ENCODE measurements at places on chromosomes 3 and 15. TPM values are rescaled to one million over a fixed set of nuclear protein-coding genes. Genes with fewer than 3 reads are reported as not detected.

Gene ALDH1A2
- not detected for total RNA-seq

Gene ZDHHC3
- total RNA-seq = 46.8 TPM

Gene C3orf52
- 11.3 TPM for total RNA-seq

Gene SGO1
- 16.3 TPM for total RNA-seq

Gene ACTL6A
- total RNA-seq = 50.1 TPM

Gene SCAANT1
- not detected for total RNA-seq

Gene ANKRD63
- 0.41 TPM for total RNA-seq

Gene MUC20
- 0.75 TPM for total RNA-seq

Gene TERC
- not detected for total RNA-seq
